ENCODE measurements at places on chromosomes 7 and 10.

DNA sequence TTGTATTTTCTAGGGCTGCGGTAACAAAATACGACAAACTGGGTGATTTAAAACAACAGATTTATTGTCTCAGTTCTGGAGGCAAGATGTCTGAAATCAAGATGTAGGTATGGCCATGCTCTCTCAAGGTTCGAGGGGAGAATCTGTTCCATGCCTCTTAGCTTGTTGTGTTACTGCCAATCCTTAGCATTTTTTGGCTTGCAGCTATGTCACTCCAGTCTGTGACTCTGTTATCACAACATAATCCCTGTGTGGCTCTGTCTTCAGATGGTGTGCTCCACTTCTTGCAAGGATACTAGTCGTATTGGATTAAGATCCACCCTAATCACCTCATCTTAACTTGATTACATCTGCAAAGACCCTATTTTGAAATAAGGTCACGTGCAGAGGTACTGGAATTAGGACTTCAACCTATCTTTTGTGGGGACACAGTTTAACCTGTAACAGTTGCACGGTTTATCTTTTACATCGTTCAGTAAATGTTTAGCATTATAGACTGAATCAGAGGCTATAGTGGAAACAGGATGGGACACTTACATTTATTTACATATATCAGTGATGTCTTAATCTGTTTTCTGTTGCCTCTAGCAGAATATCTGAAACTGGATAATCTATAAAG is 3.1 kb downstream of the C1GALT1 start:
- DNase-seq = no peak

- no peak for DNase-seq
These were observed 363.2 kb downstream of the PRPF18 start for GRCh38 chr10:13949844-13950542.

GRCh38 chr10:6737080-6737641 is 157.1 kb upstream of the PRKCQ start:
- DNase-seq = no peak

DNA sequence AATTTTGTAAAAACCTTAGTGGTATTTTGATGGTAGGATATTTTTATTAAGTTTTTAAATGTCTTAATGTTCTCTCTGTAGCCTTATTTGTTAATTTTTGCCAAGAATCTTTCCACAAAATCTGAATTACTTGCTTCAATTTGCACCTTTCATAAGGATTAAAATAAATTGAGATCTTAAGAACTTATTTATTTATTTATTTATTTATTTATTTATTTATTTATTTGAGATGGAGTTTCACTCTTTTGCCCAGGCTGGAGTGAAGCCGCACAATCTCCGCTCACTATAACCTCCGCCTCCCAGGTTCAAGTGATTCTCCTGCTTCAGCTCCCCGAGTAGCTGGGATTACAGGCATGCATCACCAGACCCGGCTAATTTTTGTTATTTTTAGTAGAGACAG is 98.6 kb downstream of the PPP1R9A start:
- DNase-seq = no peak

DNA sequence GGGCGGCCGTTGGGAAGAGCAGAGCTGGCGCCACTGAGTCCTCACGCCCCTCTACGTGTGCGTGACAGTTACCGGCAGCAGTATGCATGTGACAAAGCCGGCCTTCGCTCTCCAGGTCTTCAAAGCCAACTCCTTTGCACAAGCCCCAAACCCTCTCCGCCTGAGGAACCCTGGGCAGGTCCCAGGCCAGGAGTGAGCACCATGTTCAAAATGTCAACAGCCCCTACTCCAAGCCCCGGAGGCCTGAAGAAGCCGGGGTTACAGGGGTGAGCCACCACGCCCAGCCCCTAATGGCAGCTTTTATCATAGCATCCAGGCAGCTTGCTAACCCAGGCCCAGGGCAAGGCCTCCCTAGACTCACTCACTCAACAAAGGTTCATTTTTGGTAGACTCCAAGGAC is 70.8 kb downstream of the OAT start:
- no peak for DNase-seq
